ENCODE measurements at places on chromosomes 5 and 9.

GRCh38 chr5:148801682-148802276 is 24.6 kb upstream of the ADRB2 start:
- no peak for DNase-seq

DNA sequence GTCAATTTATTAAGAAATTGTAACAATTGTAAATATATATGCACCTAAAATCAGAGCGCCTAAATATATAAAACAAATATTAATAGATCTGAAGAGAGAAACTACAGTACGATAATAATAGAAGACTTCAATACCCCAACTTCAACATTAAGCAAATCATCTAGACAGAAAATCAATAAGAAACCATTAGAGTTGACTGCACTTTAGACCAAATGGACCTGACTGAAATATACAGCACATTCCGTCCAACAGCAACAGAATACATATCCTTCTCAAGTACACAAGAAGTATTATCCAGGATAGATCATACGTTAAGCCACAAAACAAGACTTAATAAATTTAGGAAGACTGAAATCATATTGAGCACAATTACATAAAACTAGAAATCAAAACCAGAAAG is 208.7 kb downstream of the MED10 start:
- DNase-seq: no peak

DNA sequence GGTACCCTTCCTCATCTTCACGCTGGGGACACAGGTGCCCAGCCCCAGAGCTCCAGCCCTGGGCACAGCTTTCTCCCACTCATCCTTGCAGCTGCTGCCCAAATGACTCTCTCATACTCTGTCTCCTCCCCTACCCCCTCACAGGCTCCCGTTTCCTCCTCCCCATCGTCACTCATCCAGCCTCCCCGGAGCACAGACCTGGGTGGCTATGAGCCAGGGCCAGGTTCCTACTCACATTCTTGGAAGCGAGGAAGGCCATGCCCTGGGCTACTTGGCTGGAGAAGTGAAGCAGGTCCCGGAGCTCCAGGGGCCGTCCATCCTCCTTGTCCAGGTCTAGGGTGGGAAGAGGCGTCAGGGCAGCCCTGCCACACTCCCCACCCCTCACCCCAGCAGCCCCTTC is 29.3 kb downstream of the CSF1R start:
- no peak for DNase-seq

- no peak for DNase-seq
These were observed 23.4 kb downstream of the SARDH start for GRCh38 chr9:133714606-133715294.

GRCh38 chr5:80116465-80116864 is 81.3 kb downstream of the THBS4 start:
- DNase-seq: no peak

GRCh38 chr9:135515083-135515951 is 5.9 kb upstream of the LCN1 start:
- DNase-seq: no peak

GRCh38 chr5:100902440-100903038 is 543 bp downstream of the ST8SIA4 start:
- no peak for DNase-seq

DNA sequence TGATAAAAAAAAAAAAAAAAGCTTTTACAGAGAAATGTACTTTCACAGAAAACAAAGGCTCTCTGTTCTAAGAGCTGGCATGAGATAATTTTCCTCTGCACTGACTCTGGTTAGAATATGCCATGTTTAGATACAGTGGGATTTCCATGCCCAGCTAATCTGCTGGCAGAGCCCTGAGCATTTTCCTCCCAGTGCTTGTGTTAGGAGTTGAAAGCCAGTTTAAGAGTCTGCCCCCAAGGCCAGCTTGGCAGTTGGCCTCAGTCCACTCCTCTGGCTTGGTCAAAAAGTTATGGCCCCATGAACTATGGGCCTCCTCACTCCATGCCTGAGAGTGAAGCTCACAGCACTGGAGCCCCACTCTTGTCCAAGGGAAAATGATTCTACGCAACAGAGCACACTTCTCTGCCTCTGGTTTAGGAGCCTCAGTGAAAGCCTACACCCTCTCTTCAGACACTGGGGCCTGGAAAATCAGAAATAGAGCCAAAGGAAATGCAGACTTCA is 21.9 kb downstream of the MOCS2 start:
- no peak for DNase-seq

DNA sequence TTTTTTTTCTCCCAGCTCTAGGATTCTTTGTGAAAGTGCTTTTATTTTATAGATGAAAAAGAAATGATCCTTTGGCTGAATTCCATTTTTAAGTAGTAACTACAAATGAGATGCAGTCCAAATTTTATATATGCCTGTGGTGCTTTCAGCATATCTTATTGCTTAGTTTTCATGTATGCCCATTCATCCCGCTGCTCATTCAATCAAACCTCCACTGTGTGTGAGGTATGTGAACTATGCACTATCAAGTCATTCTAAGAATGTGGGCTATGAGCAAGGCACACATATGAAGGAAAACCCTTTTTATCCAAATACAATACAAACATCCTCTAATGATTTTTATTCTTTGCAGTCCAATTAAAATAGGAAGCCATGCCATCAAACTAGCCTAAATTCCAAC is 1069.1 kb upstream of the DMAC1 start:
- no peak for DNase-seq

- DNase-seq: no peak
These were observed 3.4 kb upstream of the CCIN start for GRCh38 chr9:36165826-36166167.

GRCh38 chr9:81191222-81191621 is 498.1 kb downstream of the TLE1 start:
- no peak for DNase-seq

DNA sequence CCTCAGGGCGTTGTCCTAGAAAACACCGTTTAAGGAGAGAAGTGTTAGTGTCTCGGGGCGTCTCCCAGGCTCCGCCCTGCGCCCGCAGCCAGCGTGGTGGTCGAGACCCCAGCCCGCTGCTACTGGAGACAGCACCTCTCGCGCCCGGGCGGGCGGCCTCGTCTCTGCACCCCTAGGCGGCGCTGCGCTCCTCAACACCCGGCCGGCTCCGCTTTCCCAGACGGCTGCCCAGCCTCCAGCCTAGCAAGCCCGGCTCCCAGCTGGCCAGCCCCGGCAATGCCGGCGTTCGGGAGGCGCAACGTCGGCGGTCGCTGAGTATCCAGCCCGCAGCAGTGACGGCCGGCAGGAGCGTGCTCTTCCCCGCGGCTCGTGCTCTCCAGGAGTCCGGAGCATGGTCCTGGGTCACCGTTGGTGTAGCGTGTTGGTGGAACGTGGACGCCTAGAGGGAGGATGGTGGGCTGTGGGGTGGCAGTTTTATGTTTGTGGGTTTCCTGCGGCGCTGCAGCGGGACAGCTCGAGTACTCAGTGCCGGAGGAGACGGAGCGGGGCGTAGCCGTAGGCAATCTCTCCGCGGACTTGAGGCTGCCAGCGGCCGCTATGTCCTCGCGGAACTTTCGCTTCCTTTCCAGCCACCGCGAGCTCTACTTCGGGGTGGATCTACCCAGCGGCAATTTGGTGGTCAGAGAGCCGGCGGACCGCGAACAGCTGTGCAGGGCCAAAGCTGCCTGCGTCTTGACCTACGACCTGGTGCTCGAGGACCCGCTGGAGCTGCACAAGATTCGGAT is 536 bp downstream of the PCDHAC1 start:
- DNase-seq: peak; percentile 71

DNA sequence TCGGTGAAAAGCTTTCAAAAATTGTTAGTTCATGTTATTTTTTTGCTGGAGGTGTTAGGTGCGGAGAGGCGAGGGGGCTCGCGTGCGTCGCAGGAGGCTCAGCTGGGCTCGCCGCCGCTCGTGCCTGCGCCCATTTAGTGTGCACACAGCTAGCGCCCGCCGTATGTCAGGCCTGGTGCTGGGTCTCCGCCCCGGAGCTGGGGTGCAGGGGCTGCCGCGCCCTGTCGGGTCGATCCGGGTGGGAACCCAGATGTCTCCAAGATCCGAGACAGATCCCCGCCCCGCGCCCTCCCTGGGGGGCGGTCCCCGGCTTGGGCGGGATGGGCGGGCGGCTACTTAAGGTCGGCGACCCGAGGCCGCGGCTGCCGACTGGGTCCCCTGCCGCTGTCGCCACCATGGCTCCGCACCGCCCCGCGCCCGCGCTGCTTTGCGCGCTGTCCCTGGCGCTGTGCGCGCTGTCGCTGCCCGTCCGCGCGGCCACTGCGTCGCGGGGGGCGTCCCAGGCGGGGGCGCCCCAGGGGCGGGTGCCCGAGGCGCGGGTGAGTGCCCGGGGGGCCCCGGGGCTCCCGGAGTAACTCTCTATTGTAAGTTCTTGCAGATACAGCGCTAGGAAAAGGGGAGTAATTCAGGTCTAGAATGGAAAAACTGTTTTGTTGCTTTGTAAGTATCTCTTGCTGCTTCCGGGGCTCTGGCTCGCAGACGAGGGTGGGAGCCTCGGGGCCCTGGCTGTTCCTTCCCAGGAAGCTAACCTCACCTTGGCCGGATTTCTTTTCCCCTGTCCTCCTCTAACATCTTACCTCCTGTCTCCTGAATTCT is 31.7 kb downstream of the GSN start:
- DNase-seq: no peak

DNA sequence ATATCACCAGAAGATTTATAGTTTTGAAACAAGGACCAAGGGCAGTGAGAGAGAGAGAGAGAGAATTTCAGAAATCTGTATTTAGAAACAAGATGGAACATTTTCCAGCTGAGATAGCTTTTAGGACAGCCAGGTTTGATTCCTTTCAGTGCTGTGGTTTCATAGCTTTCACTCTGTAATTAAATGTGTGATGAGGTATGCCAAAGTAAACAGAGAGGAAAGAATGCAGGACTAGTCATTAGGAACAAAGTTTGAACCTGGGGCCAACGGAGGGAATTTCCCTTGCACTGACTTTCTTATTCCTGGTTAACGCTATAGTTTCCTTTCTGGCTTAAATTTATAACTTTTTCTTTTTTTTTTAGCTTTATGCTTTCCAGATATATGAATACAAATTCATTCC is 10.0 kb upstream of the CCL28 start:
- DNase-seq: no peak

DNA sequence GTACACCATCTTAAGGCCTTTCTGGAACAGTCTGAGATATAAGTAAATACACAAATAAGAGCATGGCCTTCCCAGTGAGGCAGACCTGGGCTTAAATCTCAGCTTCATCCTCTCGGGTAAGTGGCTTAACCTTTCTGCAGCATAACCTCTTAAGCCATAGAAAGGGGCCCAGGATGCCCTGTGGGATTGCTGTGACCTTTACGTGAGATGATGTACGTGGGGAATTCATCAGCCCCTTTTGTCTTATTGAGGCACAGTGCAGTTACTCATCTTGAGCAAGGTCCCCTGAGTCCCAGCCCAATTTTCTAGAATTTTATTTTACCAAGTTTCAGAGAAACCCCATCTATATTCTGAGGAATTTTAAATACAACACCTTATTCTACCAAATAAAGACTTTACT is 92.2 kb downstream of the PDE8B start:
- no peak for DNase-seq

- DNase-seq: no peak
These were observed 193.6 kb upstream of the VCAN start for GRCh38 chr5:83277953-83278352.

- DNase-seq: no peak
These were observed 12.6 kb downstream of the AUH start for GRCh38 chr9:91349115-91349555.

DNA sequence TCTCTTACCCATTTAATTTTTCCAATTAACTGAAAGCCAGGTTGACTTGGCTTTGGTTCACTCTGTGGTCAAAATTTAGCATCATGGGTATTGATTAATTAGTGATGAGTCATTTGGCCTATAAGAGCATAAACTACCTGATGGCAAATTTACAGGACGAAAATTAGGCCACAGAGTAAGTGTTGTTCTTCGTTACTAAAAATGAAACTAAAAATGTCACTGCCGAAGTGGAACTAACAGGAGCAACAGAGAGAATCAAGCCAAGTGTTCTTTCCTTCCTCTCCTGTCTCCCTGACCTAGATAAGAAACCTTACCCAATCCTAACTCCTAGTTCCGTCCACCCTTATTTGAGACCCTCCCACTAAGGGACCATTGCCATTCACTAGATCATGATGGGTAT is 176.9 kb downstream of the RAB3C start:
- no peak for DNase-seq

- no peak for DNase-seq
These were observed 715.2 kb upstream of the DMAC1 start for GRCh38 chr9:8514760-8515159.

DNA sequence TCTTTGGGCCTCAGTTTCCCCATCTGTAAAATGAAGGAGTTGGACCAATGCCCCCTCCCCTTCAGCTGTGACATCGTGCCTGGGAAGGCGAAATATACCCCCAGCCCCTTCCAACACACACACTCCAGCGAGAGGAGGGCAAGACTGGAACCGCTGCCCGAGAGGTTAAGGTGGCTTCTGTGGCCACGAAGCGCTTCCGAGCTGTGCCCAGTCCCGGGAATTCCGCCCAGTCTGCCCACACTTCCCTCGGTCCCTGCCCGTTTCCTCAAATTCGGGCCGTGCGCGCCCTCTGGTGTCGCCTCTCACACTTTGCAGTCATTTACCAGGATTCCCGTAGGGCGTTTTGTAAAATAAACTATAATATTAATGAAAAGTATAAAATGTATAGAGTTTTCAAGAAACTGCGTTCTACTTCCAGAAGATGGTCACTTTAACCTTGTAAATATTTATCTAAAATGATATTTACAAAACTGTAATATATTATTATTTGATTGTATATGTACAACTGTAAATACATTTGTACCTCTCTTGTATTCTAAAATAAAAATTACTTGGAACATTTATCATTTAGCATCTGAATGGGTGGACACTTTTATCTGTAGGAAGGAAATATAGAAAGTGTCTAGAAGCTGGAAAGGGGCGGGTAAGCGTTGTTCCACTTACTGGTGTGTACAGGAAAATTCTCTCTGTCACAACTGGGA is 11.0 kb upstream of the EXOSC2 start:
- DNase-seq: peak; percentile 55

DNA sequence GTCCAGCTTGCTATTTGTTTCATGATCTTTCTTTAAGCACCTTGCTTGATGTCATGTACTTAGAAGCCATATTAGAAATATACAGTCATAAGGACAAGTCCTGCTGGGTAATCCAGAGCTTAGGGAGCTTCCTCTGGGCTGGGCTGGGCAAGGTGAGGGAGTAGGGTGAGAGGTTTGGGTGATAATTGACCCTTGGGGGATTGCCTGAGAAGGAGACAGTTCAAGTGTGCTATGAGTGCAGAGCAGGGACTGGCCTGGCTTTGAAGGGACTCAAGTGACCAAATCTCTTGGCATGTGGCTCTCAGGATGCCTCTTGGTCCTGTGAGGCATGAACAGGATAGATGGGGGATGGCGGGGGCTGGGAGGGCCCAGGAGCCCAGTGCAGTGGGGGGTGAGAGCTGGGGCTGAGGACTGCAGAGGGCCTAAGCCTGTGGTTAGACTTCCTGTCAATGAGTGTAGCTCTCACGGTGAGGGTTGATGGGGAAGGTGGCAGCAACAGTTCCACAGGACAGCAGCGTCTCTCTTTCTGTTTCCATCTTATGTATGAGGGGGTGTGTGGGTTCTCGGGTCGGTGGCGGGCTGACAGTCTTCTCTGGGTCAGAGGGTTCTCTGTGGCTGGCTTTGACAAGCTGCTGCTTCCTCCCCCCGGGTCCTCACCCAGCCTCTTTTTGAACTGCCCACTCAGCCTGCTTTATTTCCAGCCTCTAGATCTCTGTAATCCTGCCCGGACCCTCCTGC is 53.5 kb downstream of the RGS3 start:
- DNase-seq: no peak

GRCh38 chr5:135037519-135038204 is 3.6 kb upstream of the PITX1 start:
- no peak for DNase-seq
